ENCODE measurements at places on chromosomes 2 and 18.

GRCh38 chr2:33038799-33039198 is 92.0 kb downstream of the LTBP1 start:
- no peak for DNase-seq

DNA sequence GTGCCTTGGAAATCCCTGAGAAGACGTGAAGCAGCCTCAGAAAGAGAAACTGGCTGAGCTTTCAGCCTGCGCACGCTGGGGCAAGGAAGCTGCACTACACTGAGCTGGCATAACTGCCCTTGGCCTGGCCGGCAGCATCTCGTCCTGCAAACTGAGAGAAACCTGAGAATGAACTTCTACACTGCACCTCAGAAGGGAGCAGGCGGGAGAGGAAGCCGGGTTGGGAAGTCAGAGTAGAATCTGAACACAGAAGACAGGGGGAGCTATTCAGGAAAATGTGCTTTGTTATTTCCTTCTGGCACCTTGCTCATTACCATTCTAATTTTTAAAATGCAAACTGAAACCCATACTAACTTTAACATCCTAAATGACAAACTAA is 70.9 kb downstream of the ZEB2 start:
- DNase-seq: no peak

DNA sequence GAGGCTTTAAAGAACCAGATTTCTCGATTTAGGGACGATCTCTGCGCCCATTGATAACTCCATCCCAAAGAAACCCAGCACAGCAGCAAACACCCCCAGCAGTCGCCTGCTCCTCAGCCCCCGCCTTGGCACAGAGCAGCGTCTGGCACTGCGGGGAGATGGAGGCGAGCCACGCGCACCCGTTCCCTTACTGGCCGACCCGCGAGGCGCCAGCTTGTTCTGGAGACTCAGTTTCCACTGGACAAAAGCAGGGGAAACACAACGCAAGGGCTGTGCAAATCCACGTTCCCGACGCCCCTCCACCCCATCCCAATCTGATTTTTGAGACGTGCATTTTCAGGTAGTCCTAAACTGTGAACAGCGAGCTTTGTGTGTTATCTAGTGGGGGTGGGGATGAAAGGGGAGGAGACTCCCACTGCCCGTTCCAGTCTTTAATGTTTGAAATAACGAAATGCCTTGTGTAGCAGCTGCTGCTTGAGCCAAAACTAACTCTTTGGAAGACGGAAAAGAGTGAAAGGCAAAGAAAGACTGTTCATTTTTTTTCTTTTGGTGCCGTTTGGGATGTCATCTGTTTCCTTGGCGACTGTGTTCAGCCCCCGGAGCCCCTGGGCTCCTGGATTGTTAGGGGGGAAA is 143.2 kb downstream of the MEIS1 start:
- no peak for DNase-seq

DNA sequence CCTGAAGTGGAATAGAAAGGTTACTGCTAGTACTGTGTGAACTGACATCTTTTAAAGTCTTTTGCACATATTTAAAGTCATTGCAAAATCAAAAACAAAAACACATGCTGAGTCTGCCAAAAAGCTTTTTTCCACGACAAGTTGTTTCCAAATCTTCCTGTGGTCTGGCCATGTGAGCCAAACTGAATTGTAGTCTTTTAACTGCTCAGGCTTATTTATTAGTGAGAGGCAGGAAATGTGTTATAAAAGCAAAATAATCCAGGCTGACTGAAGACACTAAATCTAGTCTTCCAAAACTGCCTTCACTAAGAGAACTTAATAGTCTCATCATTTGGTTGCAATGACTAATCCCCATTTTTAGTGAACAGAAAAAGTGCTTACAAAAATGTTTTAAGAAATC is 2.3 kb downstream of the KRCC1 start:
- DNase-seq: no peak

DNA sequence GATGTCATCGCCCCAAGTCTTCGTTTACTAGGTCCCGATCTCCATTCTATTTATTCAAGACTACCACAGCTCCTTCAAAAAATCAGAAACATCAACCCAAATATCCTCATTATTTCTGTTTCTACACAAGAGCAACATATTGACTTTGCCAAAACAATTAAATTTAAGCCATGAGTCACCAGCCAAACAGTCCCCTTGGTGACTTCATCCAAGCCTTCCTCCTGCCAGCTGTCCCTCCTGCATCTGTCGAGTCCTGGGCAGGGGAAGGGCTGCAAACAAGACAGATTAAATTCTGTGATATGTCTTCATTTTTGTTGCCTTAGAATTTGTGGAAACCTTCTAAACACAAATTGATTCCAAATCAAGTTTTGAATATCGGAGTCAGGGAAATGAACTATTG is 110.3 kb downstream of the SP3 start:
- DNase-seq: no peak

DNA sequence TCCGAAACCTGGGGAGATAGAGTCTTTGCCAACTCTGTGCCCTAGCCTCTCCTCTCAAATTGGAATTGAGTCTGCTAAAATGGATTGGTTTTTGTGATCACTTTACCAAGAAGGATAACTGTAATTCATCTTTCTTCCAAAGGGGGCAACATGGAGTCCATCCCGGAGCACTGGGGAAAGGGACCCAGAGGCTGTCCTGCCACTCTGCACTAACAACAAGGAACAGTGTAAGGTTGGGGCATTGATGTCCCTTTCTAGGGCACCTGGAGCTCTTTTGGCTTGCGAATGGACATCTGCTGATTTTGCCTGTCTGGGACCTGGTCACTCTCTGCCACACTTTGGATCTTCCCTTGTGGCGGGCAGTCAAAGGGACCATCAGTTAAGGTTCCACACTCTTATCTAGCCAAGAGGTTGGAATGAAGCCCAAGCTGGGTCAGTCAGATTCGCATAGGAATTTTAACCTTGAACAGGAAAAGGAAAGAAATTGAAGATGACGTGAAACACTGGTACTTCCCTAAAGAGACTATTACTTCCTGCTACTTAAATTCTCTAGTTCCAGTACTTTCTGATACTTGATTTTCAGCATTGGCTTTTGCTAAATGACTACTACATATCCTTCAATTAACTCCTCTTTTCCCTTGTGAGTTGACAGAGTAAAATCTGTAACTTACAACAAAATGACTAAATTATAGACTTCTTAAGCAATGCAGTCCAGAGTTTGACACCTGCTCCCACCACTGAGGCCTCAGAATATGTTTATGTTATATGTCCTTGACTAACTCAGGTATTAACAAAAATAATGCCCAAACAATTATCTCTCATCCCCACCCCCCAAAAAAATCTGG is 64.7 kb upstream of the KLF7 start:
- DNase-seq: no peak

DNA sequence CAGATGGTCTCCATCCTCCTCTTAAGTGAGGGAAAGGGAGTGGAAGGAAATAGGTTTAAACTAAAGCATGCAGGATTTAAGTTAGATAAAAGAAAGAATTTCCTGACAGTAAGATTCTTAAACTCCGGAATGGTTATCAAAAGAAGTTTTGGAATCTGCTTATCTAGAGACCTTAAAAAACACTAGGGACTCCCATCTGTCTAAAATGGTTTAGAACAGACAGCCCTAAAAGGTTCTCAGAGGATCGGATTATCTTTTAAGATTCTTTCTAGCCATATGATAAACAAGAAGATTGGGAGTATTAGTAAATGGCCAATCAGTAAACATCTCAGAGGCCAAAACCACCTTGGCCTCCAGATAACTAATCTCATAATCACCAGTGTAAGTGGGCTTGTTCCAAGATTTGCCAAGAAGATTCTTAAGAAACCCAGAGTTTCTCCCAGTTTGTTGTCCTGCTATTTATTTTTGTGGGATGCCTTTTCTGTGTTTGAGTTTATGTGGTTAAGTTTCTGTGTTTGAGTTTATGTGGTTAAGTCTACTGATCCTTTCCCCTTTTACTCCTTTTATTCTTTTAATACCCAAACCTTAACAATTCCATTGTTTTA is 314.9 kb upstream of the NRP2 start:
- DNase-seq: no peak

- no peak for DNase-seq
These were observed 25.9 kb downstream of the MBD5 start for GRCh38 chr2:148046802-148047201.

DNA sequence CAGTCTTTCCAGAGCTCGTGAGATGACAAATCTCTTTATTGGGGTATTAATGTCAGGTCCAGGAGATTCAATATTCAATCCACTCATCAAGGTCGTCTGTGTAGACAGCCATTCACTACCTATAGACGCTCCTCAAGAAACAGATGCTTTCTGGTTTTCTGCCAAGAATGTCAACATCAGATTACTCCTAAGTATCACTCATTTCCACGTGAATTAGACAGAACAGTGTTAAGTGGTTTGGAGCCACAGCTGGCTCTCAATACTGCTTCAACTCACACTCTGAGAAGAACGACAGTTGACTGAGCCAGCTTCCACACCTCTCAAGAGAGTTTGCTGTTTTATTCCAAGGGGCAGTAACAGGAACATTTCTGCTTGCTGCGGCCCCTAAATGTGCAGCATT is 113.5 kb upstream of the NEDD4L start:
- no peak for DNase-seq

- no peak for DNase-seq
These were observed 911.4 kb upstream of the ZEB2 start for GRCh38 chr2:145431181-145431951.

- no peak for DNase-seq
These were observed 38.7 kb downstream of the STK39 start for GRCh38 chr2:168208652-168209051.
